ENCODE measurements at places on chromosomes 6 and 20.

GRCh38 chr6:164842085-164842484 lies 467.3 kb downstream of the C6orf118 start:
- no peak for DNase-seq

GRCh38 chr6:25251426-25251825 lies 27.7 kb upstream of the CARMIL1 start:
- DNase-seq: no peak

- peak; percentile 81 for DNase-seq
Observed at GRCh38 chr6:167684276-167685104, 142.2 kb upstream of the AFDN start.

DNA sequence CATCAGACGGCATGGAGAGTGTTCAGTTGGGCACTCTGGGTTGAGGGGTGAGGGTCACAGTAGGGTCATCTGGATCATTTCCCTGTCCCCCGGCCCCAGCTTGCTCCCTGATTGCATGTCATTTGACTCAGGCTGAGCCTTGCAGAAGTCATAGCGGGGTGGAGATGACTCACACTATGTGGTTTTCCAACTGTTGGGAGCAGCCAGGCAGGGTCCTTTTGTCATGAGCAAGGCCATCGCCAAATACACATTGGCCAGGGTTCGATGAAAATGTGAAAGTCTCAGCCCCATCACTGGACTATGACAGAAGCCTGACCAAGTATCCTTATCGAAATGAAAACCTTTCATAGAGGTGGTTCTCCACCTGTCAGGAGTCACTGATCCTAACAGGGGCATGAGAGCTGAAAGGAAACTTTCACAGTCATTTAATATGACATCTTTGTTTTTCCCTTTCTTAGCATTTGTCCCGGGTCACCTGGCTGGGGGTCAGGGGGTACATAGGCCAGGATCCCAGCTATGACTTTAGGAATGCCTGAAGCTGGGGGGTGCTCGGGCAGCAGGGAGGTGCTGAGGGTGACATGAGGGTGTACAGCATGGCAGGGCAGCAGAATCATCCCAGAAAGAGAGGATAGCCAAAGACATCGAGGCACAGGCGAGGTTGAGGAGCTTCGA lies 70.2 kb upstream of the CD93 start:
- DNase-seq: no peak

GRCh38 chr6:55836945-55837344 lies 38.4 kb downstream of the BMP5 start:
- no peak for DNase-seq

DNA sequence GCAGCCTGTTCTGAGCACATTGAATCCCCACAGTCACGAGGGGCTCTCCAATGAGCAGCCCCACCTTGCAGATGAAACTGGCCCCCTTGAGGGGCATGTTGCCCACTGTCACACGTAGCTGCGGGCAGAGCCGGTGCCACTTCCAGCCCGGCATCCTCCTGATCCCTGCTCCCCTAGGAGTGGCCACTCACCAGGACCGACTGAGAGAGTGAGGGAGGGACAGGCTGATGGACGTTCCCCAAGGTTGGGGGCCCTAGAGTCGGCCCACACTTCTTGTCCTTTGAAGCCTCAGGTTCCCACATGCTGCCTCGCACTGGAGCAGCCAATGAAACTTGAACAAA lies 10.5 kb downstream of the ENTPD6 start:
- no peak for DNase-seq

DNA sequence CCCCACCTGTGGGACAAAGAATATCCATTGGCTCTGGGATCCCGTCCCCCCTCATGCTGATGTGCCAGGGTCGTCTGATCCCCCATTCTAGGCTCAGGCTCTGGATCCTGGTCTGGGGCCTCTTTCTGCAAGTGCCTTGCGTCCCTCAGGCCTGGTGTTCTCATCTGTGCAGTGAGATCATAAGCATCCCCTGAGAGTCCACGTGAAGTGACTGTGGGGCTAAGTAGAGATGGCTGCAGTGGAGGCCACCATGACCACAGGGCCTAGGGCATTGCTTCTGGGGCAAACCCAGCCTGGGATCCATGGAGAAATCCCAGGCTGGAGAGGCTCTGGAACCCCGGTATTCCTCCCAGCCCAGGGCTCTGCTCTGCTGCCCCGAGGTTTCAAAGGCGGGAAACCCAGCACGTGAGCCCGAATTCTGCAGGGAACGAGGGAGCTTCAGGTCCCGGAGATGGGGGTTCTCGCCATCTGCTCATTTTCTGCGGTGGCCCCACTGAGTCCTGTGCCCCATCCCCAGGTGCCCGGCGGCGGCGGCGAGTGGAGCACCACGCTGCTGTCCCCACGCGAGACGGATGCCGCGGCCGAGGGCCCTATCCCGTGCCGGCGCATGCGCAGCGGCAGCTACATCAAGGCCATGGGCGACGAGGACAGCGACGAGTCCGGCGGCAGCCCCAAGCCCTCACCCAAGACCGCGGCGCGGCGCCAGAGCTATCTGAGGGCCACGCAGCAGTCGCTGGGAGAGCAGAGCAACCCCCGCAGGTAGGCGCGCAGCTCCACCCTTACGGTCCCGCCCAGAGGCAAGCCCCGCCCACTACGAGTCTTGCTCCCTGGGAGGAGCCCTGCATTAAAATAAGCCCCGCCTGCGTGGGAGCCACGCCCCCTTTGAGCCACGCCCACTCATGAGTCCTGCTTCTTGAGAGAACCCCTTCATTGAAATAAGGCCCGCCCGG lies 105.5 kb upstream of the MYL9 start:
- DNase-seq: no peak

DNA sequence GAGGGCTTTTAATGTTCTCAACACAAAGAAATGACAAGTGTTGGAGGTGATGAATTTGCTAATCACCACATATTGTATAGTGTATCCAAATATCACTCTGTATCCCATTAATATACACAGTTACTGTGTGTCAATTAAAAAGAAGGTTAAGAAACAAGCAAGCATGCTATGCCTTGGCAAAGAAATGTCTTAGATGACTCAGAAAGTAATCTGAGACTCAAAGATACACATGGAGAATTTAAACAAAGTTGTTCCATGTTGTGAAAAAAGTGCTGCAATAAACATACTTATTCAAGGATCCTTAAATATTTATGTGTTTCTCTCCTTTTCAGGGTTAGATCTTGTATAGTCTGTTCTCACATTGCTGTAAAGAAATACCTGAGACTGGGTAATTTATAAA lies 300.9 kb downstream of the DHX35 start:
- no peak for DNase-seq

DNA sequence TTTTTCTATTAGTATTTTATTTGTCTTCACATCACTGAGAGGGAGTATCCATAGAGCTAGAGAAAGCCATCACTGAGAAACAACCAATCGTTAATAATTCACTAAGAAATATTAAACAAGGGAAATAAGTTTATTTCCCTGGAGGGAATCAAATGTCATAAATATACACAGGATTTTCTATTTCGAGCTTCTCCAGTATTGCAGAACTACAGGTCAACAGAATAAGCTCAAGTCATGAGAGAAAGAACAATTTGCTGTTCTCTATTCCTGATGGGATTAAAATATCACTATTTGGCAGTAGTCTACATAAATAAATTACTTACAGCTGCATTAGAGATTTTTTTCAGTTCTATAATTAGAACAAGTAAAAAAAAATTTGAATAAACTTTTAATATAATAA lies 2.2 kb upstream of the FAM162B start:
- no peak for DNase-seq

- no peak for DNase-seq
Observed at GRCh38 chr6:141484711-141485110, 648.0 kb upstream of the GJE1 start.

DNA sequence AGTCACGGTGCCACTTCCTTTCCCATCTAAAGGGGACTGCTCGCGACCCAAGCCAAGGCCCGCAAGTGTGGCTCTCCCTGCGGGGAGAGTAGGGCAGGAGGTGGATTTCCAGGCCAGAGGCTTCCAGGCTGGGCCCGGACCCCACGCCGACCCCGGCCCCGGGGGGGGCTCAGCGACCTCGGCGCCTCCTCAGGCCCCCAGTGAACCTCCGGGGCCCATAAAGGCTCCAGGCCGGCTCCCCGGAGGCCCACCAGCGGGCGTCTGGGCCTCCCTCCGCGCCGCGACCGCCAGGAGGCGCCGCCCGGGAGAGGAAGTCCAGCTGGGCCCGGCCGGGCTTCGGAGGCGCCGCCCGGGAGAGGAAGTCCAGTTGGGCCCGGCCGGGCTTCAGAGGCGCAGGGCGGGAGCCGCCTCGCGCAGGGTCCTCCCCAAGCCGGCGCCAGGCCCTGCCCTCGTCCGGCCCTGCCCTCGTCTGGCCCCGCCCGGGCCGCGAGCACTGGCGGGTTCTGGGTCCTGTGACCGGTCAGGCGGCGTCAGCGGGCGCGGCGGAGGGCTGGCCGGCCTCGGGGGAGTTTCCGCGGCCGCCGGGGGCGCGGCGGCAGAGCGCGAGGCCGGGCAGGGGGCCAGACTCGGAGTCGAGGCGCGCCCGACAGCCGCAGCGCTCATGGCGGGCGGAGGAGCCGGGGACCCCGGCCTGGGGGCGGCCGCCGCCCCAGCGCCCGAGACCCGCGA lies at the start of gene RAB32:
Gene RAB32, plus strand, starts transcription at position 623 of the 729 bp plus-strand sequence. Its CDS starts 39 bp downstream, at position 662.
- no peak for DNase-seq

GRCh38 chr6:132067286-132067685 lies 116.1 kb upstream of the CCN2 start:
- DNase-seq: no peak

- no peak for DNase-seq
Observed at GRCh38 chr20:2740702-2741101, 48.1 kb downstream of the EBF4 start.

GRCh38 chr6:32947552-32948465 lies 5.1 kb downstream of the HLA-DMA start:
- DNase-seq: no peak

GRCh38 chr6:164108092-164108491 lies 693.6 kb downstream of the QKI start:
- no peak for DNase-seq

DNA sequence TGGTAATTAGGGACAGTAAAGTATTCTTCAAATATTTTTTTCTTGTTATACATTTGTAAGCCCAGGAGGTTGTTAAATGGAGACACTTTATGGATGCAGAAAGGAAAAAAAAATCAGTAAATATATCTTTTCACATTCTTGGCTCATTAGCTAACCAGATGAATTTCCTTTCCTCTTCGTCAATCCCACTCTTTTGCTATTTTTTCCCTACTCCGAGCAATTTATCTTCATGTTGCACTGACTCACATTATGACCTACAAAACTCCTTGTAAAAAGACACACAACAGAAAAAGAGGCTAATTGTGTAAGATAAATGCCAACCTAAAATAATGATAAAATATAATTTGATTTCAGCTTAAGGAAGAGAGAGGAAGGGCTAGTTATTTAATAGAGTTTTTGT lies 472.9 kb upstream of the ZNF337 start:
- no peak for DNase-seq

DNA sequence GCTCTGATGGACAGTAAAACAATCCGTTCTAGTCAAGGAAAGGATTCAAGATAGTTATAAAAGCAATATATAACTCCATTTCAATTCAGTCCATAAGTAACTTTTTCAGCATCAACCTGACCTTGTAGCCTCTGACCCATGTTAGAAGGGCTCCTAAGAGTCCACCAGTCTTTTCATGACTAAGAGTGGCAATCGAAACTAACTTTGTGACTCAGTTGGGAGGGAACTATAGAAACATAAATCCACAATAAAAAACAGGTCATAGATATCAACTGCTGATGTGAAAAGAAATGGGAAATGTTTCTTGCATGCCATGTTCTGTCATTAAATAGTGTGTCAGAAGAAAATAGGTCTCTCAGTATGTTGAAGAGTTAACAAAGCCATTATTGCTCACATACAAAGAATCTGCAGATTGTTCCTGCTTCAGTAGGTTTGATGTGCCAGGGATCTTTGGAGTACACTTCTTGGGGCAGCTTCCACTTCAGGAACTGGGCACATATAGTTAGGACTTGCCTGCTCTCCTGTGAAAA lies 16.2 kb upstream of the RBL1 start:
- DNase-seq: no peak

DNA sequence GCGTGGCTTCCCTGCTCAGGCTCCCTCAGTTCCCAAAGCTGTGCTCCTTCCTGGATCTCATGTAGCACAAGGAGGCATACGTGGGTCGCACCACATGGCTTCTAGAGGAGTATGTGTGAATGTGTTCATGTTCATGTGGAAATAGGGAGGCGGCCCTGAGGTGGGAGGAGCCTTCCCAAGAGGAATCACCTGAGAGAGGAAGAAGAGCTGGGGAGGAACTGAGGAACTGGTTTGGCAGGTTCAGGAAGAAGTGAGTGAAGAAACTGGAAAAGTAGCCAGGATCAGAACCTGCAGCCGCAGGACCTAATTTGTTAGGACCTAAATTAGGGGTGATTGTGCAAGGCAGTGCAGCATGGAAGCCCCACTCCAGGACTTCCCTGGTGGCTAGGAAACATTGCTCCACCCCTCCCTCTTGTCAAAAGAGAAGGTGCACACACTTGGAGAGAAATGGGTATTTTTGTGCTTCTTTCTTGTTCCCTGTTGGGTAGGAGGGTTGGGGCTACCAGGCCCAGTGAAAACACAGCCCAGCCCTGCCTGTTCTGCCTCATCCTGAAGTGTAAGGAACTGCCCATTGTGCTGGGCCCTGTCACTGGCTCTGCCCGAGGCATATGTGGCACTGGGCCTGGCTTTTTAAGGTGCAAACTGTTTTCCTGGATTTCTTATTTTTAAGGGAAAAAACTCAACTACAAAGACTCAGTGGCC lies 20.7 kb downstream of the SYNJ2 start:
- no peak for DNase-seq

DNA sequence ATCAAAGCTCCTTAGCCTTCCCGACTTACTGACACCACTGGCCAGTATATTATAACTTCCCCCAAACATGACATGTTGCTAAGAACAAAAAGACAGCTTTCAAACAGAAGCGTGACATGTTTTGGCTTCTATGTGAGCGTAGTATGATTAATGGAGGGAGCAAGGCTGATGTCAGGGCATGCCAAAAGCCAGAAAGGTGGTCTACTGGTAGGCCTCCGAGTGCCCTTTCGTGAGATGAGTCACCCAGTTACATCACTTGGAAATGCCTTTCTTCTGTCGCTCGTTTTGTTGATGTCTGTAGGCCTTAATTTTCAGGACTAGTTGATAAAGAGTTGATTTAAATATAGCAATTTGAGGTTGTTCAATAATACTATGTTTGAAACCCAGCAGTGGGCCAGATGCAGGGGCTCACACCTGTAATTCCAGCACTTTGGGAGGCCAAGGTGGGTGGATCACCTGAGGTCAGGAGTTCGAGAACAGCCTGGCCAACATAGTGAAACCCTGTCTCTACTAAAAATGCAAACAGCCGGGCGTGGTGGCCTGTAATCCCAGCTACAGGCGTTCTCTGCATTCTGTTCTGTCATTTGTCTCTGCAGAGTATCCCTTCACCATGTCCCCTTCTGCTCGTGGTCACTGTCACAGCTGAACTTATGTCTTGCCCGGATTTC lies 53.3 kb downstream of the CNKSR3 start:
- no peak for DNase-seq

- DNase-seq: no peak
Observed at GRCh38 chr6:155443168-155443567, 12.5 kb downstream of the NOX3 start.
